ENCODE measurements at places on chromosomes 3 and 15. TPM values are rescaled to one million over a fixed set of nuclear protein-coding genes. Genes with fewer than 3 reads are reported as not detected.

- no peak for DNase-seq
These were observed 314.7 kb upstream of the ICE2 start for GRCh38 chr15:60793656-60794055.

DNA sequence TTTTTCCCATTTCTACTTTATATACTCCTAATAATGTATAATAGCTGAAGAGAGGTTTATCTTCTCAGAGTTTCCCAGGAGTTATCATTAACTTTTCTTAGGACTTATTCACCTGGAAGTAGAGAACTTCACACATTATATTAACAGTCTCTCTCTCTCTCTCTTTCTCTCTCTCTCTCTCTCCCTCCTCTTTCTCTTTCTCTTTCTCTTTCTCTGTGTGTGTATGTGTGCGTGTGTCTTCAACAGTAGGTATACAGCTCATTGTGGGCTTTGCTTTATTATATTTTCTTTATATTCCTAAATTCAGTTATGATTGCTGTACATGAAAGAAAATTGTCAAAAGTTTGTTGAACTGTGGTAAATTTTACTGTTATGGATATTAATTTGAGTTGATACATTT, 353.8 kb downstream of the ROBO1 start:
- no peak for DNase-seq

GRCh38 chr3:137035631-137036030, 77.8 kb downstream of the IL20RB start:
- DNase-seq: no peak

GRCh38 chr3:46946856-46947545, 29.5 kb downstream of the CCDC12 start:
- no peak for DNase-seq

GRCh38 chr3:54180921-54181320, 58.6 kb downstream of the CACNA2D3 start:
- DNase-seq: no peak

DNA sequence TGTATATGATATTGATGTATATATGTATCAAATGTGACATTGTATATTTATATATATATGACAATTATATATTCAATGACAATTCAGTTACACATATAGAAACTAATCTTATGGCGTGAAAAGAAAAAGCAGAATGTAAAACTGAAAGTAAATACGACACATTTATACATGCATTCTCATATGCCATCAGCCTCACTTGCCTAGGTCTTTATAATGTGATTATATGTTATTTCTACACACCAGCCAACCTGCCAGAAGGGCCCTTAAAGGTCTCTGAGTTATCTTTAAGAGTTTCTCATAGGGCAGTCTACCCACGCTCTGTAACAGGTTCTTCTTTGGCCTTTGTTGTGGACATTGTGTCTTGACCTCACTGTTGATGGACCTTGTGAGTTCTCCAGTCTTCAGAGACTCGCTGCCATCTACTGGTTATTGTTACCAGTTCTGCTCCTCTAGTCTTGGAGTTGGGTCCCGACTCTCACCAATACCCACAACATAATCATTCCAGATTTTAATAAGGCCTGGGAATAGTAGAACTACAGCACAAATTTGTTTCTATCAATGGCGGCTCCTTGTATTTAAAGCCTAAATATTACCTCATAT, 371.5 kb upstream of the GOLIM4 start:
- DNase-seq: no peak

GRCh38 chr15:82585072-82585471, 44.8 kb upstream of the RPS17 start:
- no peak for DNase-seq

DNA sequence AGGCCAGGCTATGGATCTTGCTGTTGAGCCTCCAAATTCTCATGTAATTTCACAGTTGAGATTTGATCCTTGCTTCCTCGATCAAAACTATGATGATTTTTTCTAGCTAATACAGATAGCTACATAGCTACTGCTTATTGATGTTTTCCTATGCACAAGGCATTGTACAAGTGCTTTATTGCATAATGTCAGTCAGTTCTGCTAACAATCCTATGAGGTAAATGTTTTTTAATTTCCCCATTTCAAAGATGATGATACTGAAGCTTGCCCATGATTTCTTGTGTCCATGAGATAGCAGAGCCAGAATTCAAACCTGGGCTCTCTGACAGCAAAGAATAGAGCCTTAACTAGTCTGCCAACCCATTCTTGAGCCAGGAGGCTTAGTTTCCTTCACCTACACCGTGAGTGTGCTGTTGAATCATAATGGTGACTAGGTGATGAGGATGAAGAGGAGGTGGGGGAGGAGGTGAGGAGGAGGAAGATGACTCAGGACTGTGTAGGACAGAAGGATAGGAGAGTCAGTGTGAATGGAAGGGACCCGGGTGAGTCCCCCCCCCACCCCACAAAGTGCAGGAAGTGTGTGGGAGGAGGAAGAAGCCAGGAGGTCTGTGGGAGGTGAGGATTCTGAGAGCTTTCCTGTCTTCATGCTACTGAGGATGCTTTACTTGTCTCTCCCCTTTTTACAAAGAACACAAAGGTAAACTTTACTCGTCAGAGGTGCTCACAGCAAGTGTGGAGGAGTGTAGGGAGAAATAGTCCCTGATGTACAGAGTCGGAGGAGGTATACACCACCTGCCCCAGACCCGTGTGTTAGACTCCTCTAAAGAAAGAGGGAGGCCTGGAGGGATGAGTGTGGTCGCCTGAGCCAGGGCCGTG, 3.6 kb downstream of the TAGLN3 start:
- DNase-seq: no peak

- no peak for DNase-seq
These were observed 21.6 kb downstream of the ESYT3 start for GRCh38 chr3:138455801-138456716.

GRCh38 chr3:139935016-139935865, at the start of gene CLSTN2:
TSS of gene CLSTN2 (plus strand) at chr3:139935185.
- DNase-seq: no peak

SHC4 gene
- 0.10 TPM for total RNA-seq

GRCh38 chr3:191066669-191067068, 132.4 kb upstream of the OSTN start:
- peak; percentile 69 for DNase-seq

DNA sequence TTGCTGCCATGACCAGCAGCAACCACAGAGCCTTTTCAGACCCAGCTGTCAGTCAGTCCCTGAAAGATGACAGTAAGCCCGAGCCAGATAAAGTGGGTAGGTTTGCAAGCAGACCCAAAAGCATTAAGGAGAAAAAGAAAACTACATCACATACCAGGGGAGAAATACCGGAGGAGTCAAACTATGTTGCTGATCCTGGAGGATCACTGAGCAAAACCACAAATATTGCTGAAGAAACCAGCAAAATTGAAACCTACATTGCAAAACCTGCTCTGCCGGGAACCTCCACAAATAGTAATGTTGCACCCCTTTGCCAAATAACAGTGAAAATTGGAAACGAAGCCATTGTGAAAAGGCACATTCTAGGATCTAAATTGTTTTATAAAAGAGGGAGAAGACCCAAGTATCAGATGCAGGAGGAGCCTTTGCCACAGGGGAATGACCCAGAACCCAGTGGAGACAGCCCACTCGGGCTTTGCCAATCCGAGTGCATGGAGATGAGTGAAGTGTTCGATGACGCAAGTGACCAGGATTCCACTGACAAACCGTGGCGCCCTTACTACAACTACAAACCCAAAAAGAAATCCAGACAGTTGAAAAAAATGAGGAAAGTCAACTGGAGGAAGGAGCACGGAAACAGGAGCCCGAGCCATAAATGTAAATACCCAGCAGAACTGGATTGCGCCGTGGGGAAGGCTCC, 42.1 kb upstream of the RASA2 start:
- no peak for DNase-seq

PPCDC gene
- total RNA-seq: 26.1 TPM

DNA sequence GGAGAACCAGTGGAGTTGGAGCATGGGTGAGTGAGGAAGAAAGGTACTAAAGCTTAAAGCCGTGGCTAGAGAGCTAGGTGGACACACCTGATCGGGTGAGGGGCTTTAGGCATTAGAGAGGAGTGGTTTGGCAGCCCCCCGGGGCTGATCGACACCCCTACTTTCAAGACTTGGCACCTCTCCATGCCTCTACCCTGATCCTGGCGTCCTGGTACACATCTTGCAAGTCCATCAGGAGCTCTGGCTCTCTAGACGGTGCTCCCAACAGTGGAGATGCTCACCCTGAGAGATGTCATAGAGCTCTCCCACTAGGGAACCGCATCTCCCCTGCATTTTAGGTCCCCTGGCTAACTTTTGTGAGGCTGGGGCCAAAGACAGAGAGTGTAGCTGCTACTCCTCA, 98.1 kb downstream of the XXYLT1 start:
- no peak for DNase-seq

CLRN1 gene
- total RNA-seq: not detected

NLGN1 gene
- 0.85 TPM for total RNA-seq

DNA sequence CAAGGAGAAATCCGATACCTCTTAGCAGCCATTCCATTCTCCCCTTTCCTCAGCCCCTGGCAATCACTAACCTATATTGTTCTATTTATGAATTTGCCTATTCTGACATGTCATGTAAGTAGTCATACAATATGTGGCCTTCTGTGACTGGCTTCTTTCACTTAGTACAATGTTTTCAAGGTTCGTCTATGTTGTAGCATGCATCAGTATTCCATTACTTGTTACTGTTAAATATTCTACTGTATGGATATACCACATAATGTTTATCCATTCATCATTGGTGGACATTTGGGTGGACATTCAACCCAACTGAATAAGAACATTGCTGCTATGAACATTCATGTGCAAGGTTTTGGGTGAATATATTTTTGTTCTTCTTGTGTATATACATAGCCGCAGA, 23.4 kb downstream of the ADAMTS9 start:
- DNase-seq: no peak

DNA sequence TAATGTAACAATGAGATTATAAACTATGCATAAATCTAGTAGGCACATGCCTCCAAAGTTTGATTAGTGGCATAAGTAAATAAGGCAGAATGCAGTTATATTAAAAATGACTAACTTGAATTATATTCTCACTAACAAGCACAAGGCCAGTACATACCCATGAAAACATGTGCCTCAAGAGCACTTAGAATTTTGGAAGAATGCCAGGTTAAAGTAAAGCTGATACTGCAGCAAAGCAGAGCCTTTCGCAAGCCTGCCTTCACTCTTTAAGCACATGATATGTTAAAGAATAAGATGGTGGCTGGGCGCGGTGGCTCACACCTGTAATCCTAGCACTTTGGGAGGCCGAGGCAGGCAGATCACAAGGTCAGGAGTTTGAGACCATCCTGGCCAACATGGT, 49.0 kb downstream of the KBTBD12 start:
- DNase-seq: no peak

- DNase-seq: no peak
These were observed 4.6 kb upstream of the QRICH1 start for GRCh38 chr3:49098429-49098828.

IVD gene
- total RNA-seq: 74.6 TPM

DNA sequence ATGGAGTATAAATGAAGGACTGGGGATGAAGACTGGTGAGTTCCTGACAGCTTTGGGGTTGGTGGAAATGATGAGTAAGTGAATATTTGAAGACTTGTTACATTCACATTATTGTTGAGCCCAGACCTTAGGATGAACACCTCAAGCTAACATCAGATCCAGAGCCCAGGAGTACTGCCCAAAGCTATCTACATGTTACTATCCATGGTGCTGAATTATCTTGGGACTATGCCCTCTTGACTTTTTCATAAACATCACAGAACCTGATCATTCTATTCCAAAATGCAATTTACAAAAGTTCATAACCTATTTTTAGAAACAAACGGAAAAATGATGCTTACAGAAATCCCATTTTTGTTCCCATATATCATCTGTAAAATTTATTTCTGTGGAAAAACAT, 613.3 kb downstream of the TUSC7 start:
- DNase-seq: no peak

DNA sequence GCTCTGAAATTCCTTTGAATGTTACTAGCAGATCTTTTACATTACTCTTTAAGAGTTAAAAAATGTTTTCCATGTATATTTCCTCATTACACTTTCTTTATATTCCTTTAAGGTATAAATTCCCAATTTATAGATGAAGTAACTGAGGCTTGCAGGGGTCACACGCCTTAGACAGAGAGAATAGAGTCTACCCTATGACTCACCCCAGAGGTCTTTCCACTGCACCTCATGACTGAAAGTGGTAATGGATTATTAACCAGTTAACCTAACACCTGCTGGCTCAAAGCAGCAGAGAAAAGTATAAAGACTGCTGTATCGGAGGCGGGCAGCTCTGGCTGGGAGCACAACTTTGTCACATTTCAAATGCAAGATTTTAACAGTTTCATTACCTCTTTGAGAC, 37.7 kb downstream of the LDHAL6B start:
- no peak for DNase-seq

DNA sequence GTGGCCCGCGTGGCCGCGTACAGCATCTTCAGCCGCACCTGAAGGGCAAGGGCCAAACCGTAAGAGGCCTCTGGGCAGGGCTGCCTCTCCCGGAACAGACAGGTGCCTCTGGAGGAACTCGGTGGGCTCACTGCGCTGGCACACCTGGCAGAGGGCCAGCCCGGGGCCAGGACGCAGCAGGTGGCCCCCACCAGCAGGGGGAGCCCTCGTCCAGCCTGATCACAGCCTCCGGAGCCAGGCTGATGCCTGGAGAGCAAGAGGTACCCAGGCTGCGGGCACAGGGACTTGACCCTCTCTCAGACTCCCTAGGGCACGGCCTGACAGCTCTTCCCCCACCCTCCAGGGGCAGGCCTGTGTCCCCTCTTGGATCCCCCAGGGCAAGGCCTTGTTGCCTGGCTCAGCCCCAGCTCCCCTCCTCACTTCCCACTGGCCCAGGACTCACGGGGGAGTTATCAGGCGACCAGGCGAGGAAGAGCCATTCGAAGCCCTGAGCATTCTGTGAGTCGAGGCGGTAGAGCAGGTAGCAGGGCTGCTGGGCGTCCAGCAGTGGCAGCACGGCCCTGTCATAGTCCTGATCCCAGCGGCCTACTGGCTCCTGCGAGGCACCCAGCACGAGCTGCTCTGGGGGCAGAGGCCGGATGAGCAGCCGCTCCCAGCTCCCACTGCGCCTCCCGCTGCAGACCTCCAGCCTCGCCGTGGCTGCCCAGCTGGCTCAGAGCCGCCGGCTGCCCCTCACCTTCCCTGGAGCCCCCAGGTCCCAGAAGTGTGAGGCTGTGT, 6.2 kb upstream of the TLR9 start:
- no peak for DNase-seq

- DNase-seq: no peak
These were observed 171.8 kb upstream of the PROK2 start for GRCh38 chr3:71956716-71957115.

- no peak for DNase-seq
These were observed 8.2 kb upstream of the GRIP2 start for GRCh38 chr3:14548321-14548729.

- DNase-seq: no peak
These were observed 52.1 kb upstream of the EPHB1 start for GRCh38 chr3:134743006-134743405.

SMCO1 gene
- total RNA-seq: not detected

GRCh38 chr15:66631616-66632263, 65.9 kb upstream of the LCTL start:
- DNase-seq: no peak

COL6A6 gene
- total RNA-seq: not detected

Measured in Panc1 (cell line).